ENCODE measurements at places on chromosomes 5 and 9. TPM values are rescaled to one million over a fixed set of nuclear protein-coding genes. Genes with fewer than 3 reads are reported as not detected.

SLC6A18 gene
- not detected for total RNA-seq

WWC1 gene
- total RNA-seq = 70.1 TPM

UTP15 gene
- total RNA-seq = 24.1 TPM

DCANP1 gene
- total RNA-seq = not detected

BOD1 gene
- 55.2 TPM for total RNA-seq

RNF180 gene
- not detected for total RNA-seq

ARHGEF39 gene
- 16.2 TPM for total RNA-seq

GTF3C5 gene
- total RNA-seq = 159 TPM
